Gastrocnemius medialis (tissue), 4 donors: ENCODE measurements at places on chromosomes 7 and 10. TPM values are rescaled to one million over a fixed set of nuclear protein-coding genes. Genes with fewer than 3 reads are reported as not detected.

DNA sequence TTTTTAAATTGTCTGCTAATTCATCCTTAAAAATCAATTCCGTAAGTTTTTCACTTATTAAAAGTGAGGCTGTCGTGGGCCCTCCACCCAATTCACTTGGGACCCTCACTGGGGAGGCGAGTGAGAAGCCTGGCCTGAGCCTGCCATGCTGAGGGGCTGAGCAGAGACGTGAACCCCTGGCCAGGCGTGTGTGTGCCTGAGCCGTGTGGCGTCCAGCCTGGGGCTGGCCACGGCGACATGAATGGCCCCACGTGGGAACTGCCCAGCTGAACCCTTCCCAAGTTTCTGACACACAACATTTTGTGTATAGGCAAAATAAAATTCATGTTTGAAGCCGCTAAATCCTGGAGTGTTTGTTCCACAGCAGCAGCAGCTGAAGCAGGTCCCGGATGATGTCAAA is 13.0 kb upstream of the VIPR2 start:
- H3K27ac ChIP-seq, result no peak overlapping the region
- no peaks in the 10 kb centered on the region for H3K27me3 ChIP-seq
- no peaks in the 10 kb centered on the region for H3K36me3 ChIP-seq
- no peaks in the 10 kb centered on the region for H3K4me1 ChIP-seq
- no peak for DNase-seq

The SEMA3D gene
- not detected for total RNA-seq

DNA sequence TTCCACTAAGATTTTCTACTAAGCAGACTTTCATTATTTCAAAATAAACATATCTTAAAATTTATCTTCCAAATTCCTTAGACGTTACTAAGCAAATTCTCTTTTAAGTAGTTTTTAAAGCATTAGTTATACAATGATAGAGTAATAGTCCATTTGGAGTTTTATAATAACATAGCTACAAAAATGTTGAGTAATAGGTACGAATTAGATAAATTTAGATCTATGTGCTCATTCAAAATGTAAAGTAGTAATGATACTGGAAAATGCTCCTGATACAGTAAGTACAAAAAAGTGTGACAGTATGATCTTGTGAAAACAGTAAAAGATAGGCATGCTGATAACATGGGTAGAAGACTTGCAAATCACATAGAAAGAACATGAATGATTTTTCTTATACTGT is 4.5 kb downstream of the DMTF1 start:
- no peak overlapping the region for H3K27ac ChIP-seq
- DNase-seq, result no peak
- no peak overlapping the region for H3K4me3 ChIP-seq

The CPA2 gene
- total RNA-seq, result not detected

DNA sequence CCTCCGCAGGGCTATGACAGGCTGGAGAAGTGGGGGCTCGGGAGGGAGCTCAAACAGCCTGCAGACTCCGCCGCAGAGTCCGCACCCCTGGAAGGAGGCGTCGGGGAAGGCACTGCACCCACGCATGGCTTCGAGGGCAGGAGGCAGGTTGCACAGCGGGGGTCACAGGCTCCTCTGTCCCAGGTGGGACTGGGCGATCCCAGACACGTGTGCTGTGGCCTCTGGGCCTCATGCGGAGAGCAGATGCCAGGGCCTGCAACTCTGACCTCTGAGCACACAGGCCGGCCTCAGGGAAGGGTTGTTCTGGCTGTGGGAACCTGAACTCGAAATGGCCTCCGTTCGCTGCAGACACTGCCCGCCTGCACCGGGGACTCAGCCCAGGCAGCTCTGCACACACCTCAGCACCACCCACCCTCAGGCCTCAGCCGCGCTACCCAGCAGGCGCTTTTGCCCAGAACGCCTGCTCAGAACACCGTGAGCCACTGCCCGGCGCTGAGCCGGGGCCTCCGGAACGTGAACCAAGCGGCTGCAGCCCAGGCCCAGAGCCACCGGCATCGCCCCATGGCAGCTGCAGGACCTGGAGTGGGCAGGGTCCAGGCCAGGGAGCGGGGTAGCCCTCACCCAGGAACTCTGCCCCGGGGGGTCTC is 71.8 kb upstream of the ADGRA1 start:
- H3K27me3 ChIP-seq, result peaks cover 5% of the 10 kb centered on the region
- H3K36me3 ChIP-seq, result no peaks in the 10 kb centered on the region
- H3K4me3 ChIP-seq, result no peak overlapping the region
- no peak for DNase-seq
- no peaks in the 10 kb centered on the region for H3K4me1 ChIP-seq

The WNT2 gene
- not detected for total RNA-seq

GRCh38 chr7:47508389-47509380 is 73.2 kb downstream of the TNS3 start:
- H3K36me3 ChIP-seq, result no peaks in the 10 kb centered on the region
- H3K27me3 ChIP-seq, result no peaks in the 10 kb centered on the region
- no peak overlapping the region for H3K27ac ChIP-seq
- peaks cover 34% of the 10 kb centered on the region for H3K4me1 ChIP-seq
- DNase-seq, result no peak

- no peak overlapping the region for H3K4me3 ChIP-seq
- H3K36me3 ChIP-seq, result no peaks in the 10 kb centered on the region
- H3K27ac ChIP-seq, result no peak overlapping the region
- H3K27me3 ChIP-seq, result no peaks in the 10 kb centered on the region
- DNase-seq, result no peak
Observed at GRCh38 chr10:67697724-67698131, 1.7 kb upstream of the CTNNA3 start.

GRCh38 chr7:22549051-22549450 is 49.1 kb upstream of the STEAP1B start:
- H3K27me3 ChIP-seq, result peaks cover 11% of the 10 kb centered on the region
- H3K27ac ChIP-seq, result no peak overlapping the region
- H3K4me1 ChIP-seq, result no peaks in the 10 kb centered on the region
- DNase-seq, result no peak

The SLC29A4 gene
- total RNA-seq, result 1.7 TPM

DNA sequence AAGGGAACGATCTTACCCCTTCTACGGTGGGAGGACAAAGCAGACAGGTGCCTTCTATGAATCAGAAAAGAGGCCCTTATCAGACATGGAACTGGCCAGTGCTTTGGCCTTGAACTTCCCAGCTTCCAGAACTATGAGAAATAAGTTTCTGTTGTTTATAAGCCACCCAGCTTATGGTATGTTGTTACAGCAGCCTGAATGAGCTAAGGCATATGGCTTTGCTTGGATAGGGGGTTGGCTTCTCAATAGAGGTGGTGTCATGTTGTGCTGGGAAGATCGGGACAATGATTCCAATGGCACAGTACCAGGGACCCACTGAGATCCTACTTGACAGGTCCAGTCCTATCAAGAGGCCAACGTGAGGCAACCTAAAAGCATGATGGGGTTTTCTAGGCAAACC is 183.4 kb upstream of the BMPER start:
- no peak overlapping the region for H3K4me3 ChIP-seq
- no peaks in the 10 kb centered on the region for H3K36me3 ChIP-seq
- peaks cover 16% of the 10 kb centered on the region for H3K4me1 ChIP-seq
- peak overlapping the region; percentile 60 for H3K27ac ChIP-seq
